ENCODE measurements at places on chromosomes 6 and 20.

- no peak for DNase-seq
Measured at GRCh38 chr6:39189915-39190544, 39.2 kb downstream of the KCNK5 start.

GRCh38 chr6:122484760-122485159 is 13.2 kb upstream of the SERINC1 start:
- DNase-seq, result no peak

DNA sequence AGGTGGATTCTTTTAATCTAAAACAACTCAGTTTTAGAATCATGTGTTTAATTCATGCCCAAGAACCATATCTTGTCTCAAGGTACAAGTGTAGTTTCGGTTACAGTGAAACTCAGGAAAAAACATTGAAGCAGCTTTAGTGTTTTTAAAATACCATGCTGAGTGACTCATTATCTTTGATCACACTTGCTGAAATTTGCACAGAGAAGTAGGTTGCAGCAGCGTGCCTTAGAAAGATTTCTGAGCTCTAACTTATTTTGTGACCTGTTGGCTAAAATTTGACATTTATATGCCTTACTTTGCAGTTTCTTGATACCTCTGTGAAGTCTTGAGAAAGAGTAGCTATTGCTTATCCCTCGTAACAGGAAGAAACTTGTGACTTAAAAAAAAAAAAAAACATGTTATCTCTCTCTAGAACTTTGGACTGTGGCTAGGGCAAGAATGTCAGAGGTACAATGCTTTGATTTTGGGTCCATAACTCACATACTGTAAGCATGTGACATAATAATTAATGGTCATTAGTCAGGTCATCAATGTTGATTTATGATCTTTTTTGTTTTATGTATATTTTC is 34.5 kb upstream of the FUCA2 start:
- DNase-seq, result no peak

DNA sequence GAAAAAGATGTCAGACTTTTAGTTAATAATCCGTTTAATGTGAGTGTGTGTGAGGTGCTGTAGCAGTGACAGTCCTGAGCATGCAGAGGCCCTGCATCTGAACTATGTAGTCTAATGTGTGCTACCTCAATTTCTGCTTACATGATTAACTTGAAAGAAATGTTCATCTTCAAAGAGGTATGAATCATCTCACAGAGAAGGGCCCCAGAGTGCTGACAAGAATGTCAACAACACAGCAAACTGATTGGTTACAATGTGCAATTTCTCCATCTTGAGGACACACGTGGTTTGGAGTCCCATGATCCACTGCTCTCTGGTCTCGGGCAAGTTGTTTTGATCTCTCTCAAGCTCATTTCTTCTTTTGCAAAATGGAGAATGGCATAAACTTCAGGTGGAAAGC is 61.7 kb upstream of the EMILIN3 start:
- DNase-seq, result peak; percentile 8

DNA sequence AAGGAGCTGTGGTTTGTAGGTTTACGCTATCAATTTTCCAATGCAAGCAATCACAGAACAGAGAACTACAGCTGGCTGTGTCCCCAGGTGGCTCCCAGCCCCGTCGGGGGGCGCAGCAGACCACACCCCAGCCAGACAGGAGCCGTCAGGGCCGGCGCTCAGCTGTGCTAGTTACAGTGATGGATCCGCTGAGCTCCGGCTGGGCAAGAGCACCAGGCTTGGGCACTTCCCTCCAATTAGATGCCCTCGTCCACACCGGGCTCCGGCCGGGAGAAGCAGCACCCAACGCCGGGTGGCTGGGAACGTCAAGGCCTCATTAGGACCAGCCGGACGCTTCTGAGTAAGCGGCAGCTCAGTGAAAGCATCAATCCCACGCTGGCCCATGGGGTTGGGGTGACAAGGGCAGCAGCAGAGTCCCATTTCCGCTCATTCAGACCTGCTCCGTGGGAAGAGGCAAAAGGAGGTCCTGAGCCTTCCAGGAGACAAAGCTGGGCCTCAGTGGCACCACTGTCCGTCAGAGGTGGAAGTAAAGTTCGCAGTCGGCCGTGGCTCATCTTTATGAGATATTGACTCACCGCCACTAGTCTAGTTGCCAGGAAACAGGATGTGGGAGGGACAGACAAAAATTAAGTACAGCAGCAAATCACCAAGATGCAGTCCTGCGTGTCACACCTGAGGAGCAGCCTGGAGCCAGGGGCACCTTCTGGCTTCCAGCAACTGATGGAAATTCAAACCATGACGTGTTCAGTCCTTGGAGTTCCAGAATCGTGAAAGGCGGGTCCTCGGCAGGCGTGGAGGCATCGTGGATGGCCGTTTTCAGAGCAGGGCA is 164.1 kb downstream of the TAF4 start:
- DNase-seq, result no peak

- DNase-seq, result no peak
Measured at GRCh38 chr6:162615016-162615705, 112.4 kb downstream of the PRKN start.

DNA sequence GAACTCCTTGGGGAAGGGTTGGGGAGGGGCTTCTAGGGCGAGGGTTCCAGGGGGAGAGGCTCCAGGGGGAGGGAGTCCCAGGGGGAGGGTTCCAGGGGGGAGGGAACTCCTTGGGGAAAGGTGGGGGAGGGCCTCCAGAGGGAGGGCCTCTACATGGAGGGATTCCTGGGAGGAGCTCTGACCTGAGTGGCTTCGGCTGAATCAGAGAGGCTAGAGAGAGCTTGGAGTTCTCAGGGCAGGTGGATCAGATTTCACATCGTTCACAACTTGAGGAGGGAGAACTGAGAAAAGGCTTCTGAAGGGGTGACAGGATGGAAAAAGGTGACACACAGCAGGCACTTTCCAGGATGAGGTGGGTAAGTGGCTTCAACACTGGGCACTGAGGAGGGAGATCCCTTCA is 49.1 kb downstream of the DAAM2 start:
- no peak for DNase-seq

- no peak for DNase-seq
Measured at GRCh38 chr6:125612345-125612846, 137.0 kb upstream of the HEY2 start.

DNA sequence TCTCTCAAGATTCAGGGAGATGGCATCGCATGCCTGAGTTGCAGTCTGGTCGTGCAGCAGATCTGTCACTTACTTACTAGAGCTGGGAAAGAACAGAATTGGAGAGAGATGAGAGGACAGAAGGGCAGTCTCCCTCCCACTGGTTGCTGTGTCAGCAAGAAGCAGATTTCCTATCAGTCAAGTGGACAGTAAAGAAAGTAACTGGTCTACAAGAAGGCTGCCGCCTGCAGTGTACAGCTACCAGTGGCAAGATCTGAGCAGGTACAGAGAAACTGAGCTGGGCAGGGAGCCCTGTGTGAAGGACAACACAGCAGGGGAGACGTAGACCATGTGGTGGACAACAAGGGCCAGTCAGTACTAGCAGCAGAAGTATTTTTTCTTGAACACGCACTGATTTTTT is 49.5 kb upstream of the PCSK2 start:
- no peak for DNase-seq

- DNase-seq, result no peak
Measured at GRCh38 chr20:33281550-33282146, 1.4 kb upstream of the BPIFB1 start.

DNA sequence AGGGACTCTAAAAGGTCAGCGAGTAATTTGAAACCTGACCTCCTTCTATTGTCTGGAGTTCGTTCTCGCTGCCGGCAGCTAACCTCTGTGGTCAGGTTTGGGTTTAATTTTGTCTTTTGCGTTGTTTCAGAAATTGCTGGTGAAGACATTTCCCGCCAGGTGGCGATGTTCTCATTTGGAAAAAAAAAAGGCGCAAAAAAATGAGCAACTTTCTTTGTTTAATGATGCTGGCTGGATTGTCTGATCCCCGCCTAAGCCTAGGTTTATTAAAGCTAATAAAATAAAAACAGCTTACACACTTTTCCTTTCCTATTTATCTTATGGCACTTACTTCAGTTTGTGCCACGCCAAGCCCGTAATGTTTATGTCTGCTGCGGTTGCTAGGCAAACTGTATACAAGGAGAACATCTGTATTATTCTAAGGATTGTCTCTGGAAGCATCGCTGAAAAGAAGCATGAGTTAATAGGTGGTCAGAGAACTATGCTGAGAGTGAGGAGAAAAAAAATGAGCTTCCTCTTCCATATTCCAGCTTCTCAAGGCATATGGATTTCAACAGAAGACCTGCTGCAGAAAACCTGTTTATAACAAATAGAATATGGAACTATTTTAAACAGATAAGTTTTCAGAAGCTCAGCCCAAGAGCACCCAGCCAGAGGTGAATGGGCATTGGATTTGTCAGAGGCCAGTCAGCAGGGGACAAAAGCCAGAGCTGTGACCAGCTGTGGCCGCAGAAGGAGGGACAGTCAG is 205.7 kb downstream of the DOK5 start:
- DNase-seq, result no peak

DNA sequence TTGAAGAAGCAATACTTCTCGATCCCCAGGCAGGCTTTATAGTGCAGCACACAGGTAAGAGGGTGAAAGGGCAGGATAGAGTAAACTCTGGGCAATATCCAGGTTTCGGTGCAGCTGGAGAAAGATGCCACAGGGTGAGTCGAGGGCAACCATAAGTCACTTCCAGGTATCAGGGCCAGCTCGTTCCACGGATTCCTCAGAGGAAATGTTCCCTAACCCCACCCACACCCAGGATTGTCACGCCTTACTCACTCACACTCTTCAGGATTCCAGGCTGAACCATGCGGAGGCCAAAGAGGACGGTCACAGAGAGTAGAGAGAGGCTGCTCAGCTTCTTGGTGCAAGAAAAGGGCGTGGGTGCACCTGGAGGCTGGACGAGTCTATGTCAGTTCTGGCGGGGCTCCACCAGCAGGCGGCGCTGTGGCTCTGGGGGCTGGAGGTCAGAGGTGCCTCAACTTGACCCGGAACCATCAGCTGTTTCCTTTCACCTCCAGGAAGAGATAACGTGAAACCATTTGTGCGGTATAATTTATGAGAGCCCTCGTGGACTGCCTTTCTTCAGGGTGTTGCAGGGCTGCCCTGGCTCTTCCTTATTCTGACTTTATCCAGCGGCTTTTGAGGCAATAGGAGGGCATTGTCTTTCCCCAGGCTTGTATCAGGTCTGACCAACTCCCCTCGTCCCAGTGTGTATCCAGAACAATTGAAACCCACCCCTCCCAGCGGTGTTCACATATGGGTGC is 14.5 kb upstream of the WFDC12 start:
- DNase-seq, result peak; percentile 41

DNA sequence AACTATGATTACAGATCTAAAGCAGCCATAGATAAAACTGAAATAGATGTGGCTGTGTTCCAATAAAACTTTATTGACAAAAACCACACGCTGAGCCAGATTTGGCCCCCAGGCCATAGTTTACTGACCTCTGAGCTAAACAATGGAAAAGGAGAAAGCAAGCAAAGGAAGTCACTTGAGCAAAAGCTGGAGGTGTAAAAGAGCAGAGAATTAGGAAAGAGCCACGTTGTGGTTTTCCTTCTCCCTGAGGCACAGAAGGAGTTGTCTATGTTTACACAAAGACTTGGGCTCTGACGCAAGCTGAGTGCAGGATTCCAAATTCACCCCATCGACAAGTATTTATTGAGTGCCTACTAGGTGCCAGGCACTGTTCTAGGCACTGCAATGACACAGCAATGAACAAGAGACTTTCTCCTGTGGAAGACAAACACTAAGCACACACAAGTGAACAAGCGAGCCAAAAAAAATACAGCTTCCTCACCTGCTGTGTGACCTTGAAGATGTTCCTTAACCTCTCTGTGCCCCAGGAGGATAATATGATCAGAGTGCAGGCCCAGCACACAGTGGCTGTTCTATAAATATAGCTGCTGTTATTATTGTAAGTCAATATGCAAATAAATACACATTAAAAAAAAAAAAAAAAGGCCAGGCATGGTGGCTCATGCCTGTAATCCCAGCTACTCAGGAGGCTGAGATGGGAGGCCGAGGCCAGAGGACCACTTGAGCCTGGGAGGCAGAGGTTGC is 75.4 kb upstream of the PTPN1 start:
- DNase-seq, result no peak

DNA sequence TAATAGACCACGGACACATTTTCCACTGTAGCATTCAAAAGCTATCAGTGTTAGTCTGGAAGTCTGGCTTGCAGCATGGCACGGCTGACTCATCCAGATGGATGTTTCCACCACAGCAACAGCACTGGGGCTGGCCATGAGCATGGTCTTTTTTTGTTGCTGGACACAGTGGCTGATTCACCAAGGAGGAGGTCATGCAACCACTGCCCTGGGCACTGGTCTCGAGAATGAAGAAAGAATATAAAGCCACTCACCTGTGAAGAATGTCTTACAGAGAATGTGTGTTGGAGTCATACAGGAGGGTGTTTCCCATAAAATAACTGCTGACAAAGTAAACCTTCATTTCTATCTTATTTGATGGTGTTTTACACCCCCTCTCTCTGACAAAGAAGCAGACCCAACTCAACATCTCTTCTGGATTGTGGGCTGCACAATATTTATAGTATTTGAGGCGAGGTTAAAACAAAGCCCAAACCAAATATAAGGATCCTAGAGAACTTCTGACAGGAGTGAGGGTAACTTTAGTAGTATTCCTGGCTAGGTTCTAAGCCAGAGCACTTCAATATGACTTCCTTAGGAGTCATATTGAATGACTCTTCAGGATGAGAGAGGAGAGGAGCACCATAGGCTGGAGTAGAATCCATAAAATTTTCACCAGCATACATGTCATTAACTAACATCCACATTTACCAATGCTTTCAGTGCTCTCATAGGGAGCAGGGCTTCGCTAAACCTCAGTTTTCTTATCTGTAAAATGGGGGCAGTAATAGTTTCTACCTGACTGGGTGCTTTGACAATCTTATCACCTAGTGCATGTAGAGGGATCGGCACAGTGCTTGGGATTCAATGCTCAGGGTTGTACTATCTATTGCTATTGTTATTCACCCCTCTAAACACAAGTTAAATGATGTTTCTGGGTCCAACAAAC is 121.4 kb downstream of the KIF13A start:
- DNase-seq, result no peak

DNA sequence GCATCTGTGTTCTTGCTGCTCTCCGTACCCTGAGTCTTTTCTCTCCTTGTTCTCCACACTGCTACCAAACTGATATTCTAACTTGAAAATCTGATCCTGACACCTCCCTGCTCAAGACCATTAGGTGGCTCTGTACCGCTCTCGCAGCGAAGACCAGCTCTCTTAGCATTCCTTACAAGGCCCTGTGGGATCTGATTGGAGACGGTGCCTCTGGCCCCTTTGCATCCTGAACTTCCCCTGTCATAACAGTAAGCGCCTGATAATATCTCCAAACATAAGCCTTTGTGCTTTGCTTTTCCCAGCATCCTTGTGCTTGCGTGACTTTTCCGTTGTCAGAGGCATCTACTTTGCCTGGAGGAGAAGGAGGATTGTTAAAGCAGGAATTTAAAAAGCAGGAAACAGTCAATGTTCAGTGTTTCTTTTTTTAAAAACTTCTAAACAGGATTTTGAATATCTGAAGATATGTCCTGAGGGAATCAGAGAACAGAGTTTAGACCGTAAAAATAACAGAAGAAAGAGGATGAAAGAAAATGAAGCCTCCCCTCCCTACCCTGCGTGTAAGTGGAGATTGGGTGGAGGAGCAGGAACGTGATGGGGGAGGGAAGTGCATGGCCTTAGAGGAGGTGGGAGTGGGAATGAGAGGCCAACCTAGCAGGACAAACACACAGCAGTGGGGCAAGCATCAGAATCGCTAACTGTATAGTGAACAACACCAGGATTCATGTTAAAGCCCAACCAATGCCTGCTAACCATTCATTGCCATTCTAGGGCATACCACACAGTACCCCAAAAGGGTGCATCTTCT is 89.2 kb upstream of the STMND1 start:
- DNase-seq, result no peak

GRCh38 chr6:161261325-161261724 is 12.5 kb downstream of the AGPAT4 start:
- no peak for DNase-seq

All from activated naive CD4-positive, alpha-beta T cell (primary cell).